ENCODE measurements at places on chromosomes 6 and 20.

GRCh38 chr20:56691325-56691998 is 62.4 kb downstream of the TFAP2C start:
- no peak for DNase-seq

GRCh38 chr20:32296819-32297420 is 19.5 kb downstream of the KIF3B start:
- DNase-seq = no peak

DNA sequence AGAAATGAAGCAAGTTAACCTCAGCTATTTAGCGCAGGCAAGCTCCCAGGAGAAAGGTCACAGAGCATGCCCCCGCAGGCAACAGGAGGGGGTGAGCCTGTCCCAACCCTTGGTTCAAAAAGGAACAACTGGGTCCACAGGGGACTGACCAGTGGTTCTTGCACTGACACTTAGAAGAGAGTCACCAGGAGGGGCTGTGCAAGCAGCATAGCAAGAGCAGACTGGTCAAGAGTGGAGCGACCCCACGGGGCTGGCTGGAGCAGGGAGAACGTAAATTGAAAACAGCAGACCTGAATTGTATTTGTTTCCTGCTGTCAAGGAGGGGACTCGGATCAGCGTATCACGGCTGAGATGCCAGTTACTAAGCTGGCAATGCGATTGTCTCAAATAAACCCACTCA is 32.8 kb downstream of the GABRR1 start:
- no peak for DNase-seq

- no peak for DNase-seq
These were observed 171.6 kb upstream of the CITED2 start for GRCh38 chr6:139546106-139546472.

DNA sequence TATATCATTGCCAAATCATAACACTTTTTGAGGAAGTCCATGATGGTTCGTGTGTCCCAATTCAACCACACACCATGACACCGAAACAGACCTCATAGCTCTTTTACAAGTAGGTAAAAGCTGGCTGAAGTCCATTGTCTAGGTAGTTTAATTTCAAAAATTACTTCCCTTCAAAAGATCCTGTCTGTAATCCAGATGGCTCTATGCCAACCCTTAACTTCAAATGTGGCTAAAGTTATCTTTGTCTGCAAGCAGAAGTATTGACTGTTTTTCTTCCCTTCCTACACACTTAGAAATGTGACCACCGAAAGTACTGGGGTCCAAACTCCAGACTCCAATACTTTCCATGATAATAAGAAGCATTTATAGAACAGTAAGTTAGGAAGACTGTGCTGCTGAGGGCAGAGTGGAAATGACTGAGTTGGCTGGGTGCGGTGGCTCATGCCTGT is 8.3 kb upstream of the TIAM2 start:
- DNase-seq = no peak

GRCh38 chr20:19723051-19723450 is 35.0 kb upstream of the RIN2 start:
- no peak for DNase-seq

DNA sequence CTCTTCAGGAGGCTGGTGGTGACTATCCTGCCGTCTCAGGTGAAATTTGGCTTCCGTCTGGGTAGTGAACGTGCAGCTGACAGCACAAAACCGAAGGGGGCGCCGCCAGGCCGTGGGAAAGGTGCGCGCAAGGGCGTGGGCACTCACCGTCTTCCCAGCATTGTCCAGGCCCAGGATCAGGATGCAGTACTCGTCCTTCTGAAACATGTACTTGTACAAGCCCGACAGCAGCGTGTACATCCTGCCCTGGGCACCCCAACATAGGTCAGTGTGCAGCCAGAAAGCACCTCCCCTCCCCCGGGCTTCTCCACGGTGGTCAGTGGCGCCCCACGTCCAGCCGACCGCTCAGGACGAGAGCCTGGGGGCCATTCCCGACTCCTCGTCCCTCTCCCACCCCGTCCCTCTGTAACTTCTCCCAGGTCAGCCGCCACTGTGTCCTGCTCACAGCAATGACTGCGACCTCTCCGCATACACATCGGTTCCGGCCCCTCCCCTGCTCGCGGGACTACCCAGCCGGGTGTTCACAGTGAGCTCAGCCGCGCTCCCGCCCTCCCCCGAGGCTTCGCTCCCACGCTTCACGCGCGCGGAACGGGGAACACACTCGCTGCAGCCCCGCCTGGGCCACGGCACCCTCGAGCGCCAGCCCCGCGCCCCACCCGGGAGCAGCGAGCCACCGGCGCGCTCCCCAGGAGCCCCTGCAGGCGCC is 771 bp downstream of the ARFRP1 start:
- DNase-seq = no peak

- DNase-seq = no peak
These were observed 212.7 kb downstream of the BCKDHB start for GRCh38 chr6:80319196-80319595.

- no peak for DNase-seq
These were observed 11.5 kb downstream of the IL22RA2 start for GRCh38 chr6:137161949-137162348.

DNA sequence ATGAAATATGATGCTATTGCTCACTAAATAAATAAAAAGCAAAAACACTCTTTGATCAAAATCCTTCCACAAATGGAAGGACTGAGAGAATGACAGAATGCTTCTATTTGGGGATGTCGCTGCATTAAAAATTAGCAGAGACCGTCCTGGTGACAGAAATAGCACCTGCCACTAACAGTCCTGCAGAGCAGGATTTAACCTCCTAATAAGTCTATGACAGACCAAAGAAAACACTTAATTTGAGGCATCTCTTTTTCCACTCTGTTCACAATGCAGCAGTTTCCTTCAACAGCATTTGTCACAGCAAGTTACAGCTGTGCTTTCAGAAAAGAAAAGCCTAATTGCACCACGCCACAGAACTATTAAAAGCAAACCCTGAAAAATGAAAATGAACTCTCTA is 140.6 kb upstream of the BEND6 start:
- no peak for DNase-seq

- no peak for DNase-seq
These were observed 22.8 kb downstream of the ECT2L start for GRCh38 chr6:138818496-138819194.

DNA sequence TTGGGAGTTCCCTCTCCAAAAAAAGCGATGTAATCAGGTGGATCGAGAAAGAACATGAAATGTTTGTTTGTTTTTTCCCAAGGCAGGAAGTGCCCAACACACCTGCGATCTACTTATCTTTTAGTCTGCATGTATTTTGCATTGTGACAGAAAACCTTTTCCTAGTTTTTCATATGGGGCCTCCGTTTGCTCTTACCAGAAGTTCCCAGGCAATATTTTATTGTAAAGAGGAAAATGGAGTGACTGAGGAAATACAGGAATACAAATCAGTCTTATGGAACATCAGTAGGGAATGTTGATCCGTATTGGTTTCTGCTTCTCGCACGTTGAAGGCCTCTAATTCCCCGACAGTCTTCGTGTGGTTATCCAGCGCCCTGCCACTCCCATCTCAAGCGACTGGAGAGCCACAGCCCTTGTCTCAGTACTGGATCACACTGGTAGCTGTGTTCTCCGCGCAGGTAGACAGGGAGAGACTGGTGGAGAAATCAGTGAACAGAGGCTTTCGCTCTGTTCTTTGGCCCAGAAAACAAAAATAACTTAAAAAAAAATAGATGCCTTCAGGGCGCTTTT is 107.4 kb downstream of the TRIM27 start:
- DNase-seq = no peak

DNA sequence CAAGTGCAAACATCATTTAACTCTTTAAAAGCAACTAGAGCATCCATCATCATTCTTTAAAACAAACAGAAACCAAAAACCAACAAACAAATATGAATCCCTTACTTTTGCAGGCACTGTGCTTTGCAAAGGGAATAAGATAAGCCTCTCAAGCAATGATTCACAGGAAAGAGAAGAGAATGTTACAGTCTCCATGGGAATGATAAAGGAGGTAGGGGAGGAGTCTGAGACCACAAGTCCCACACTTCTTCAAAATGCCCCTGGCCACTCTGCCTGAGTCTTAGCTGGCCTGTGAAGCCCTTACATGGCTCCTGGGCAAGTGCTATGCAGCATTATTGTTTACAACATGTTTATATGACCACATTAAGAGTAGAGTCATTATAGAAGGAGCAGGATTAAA is 257.7 kb upstream of the MARCKS start:
- no peak for DNase-seq

Data from right atrium auricular region (tissue), 2 donors.